Hindlimb muscle (tissue), 1 donor: ENCODE measurements at places on chromosomes 13 and 19.

DNA sequence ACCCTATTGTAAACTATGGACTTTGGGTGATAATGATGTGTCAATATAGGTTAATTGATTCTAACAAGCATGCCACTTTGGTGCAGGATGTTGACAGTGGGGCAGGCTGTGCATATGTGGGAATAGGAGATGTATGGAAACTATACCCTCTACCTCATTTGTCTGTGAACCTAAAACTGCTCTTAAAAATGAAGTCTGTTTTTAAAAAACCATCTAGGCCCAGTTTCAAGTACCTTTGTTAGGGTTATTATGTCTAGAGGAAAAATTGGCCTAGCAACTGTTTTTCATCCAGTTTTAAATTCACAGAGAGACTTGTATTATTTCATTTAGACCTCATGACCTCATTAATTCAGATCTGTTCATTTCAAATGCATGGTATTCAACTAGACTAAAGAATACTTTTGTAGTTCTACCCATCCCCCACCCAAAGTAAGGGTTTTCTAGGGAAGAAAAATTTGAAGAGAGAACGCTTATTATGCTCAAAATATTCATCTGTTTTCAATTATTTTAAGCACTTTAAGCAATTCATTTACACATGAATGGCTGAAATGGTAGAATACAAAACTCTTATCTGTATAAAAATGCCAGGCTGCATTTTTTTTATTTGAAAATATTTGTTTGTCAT lies 1781.9 kb upstream of the MIR17HG start:
- DNase-seq: no peak

DNA sequence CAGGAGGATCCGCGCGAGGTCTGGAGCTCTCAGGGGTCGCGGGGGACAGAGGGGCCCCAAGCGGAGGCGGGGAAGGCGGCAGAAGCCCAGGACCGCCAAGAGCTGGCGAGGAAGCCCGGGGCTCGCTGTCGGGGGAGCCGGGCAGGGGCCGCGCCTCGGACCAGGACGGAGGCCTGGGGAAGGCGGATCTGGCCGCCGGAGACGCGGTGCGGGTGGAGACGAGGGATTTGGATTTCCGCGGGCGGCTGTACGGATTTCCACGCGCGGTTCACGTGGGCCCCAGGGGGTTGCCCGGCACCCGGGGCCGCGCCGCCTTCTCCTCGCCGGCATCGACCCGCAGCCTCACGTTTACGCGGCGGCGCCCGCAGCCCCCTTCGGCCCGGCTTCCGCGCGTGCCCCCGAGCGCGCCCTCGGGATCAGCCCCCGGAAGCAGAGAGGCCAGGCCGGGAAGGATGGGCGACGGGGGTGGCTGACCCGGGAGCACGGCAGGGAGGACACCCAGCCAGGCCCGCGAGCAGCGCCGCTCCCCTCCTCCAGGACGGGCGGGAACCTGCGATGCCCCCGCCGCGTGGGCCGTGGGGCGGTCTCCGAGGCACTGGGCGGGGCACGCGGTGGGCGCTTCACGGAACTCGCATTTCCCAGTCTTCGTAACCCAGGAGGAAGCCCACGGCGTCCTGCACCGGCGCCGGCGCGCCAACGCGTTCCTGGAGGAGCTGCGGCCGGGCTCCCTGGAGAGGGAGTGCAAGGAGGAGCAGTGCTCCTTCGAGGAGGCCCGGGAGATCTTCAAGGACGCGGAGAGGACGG lies 4.7 kb downstream of the F7 start:
- DNase-seq: no peak

- DNase-seq: no peak
These were observed 29.7 kb upstream of the KL start for GRCh38 chr13:32986552-32986951.

DNA sequence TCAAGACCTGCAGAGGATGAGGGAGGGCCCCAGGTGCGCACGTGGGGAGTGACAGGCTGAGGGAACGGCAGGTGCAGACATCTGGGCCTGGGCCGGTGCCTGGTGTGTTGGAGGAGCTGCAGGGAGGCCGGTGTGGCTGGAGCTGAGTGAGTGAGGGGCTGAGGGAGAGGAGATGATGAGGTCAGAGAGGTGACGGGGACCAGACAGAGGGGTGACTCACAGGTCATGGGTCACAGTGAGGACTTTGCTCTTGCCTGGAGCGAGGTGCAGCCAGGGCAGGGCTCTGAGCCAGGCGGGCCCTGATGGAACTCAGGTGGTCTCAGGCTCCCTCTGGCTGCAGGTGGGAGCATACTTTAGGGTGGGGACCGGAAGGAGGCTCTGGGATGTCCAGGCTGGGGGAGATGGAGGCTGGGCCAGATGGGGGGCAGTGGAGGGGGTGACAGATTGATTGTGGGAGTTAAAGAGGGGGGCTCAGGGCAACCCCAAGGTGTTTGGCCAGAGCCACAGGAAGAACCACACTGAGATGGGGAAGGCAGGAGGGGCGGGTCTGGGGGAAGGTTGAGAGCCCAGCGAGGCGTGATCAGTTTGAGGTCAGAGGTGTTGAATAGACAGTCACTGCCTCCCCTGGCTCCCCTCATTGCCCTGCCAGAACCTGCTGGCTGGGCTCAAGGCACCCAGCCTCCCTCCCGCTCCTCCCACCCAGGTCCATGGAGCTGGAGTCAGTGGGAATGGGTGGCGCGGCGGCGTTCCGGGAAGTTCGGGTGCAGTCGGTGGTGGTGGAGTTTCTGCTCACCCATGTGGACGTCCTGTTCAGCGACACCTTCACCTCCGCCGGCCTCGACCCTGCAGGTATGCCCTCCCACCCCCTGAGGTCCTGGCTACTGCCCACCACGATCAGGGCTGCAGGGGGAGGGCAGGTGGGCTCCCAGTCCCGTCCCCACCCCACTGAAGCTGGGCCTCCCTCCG lies 8.4 kb downstream of the ARHGAP33 start:
- DNase-seq: no peak

- no peak for DNase-seq
These were observed 690 bp downstream of the HCN2 start for GRCh38 chr19:590396-590745.

DNA sequence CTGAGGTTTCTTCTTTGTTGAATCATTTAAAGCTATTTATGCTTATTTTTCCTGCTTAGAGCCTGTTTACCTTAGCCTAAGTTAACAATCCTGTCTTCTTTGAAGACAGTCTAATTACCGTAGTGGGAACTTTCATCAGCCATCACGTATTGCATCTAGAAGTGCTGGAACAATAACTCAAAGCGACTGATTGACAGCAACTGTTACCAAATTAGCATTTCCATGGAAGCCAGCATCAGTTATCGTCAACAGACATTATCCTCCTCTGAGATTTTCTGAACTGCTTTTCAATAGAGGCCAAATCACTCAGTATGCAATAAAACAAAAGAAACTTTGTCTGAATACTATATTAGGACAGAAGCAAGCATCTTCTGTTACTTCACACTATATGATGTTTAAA lies 433.3 kb upstream of the SLITRK1 start:
- no peak for DNase-seq

DNA sequence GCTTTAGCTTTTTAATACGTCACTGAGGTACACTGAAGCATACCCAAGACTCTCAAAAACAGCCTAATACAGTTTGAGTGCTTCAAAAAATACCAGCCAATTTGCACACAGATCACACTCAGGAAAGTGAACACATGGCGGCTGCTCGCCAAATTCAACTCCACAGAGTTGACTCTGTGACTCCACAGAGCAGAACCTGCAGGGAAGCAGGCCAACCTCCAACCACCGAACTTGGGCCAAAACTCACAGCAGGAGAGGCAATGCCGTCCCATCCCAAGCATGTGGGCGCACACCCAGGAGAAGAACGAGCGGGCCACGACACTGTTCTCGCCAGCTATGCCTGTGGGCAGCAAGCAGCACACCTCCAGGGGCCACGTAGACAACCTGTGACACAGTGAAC lies 21.1 kb downstream of the ELL start:
- no peak for DNase-seq

DNA sequence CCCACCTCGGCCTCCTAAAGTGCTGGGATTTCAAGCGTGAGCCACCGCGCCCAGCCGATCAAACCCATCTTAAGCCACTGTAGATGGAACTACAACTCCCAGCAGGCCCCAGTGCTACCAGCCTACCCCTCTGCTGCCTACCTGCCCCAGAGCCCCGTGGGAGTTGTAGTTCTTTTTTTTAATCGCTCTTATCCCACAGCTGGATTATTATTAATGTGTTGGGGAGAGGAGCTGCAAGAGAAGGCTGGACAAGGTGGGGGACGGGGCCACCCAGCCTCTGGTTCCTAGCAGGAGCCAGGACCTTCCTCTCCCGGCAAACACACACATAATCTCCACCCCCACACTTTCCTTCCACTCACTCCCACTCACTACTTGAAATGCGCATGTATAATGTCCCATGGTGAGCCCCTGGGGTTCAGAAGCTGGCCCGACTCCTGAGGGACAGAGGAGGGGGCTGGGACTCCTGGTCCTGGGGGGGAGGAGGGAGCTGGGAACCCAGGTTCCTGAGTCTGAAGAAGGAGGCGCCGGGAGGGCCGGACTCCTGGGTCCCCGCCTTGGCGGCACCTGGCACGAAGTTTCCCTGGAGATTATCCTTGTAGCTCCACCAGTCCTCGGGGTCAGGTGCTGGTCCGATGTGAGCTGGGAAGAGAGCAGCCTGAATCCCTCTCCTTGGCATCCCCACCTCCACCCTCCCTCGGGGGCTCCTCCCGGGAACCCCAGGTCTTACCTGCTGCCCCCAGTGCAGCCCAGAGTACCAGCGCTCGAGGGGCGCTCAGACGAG lies 958 bp downstream of the CA11 start:
- DNase-seq: peak; percentile 83

- no peak for DNase-seq
These were observed 28.1 kb downstream of the LATS2 start for GRCh38 chr13:21033212-21033840.

DNA sequence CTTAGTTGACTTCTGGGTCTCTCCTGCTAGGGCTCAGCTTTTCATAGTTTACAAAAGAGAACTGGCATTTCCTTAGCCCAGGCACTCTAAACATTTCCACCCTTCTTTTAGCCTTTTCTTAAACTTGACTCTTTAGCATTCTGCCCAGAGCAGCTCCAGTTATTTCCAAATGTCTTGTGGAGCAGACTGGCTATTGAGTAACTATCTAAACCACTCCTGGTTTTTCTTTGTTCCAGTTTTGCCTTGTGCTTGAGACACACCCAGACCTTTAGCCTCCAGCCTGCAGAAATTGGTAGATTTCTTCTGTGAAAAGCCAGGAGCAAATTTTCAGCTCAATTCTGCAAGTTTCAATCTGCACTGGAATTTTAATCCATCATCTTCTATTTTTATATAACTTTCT lies 1813.1 kb downstream of the OLFM4 start:
- DNase-seq: no peak
